H9 (cell line): ENCODE measurements at places on chromosomes 7 and 10. TPM values are rescaled to one million over a fixed set of nuclear protein-coding genes. Genes with fewer than 3 reads are reported as not detected.

GRCh38 chr7:17368856-17369524 is 70.5 kb downstream of the AHR start:
- H3K27me3 ChIP-seq = no peaks in the 10 kb centered on the region
- H3K27ac ChIP-seq = no peak overlapping the region
- H3K4me3 ChIP-seq = no peak overlapping the region
- no peaks in the 10 kb centered on the region for H3K4me1 ChIP-seq
- H3K36me3 ChIP-seq = no peaks in the 10 kb centered on the region
- DNase-seq = no peak

DNA sequence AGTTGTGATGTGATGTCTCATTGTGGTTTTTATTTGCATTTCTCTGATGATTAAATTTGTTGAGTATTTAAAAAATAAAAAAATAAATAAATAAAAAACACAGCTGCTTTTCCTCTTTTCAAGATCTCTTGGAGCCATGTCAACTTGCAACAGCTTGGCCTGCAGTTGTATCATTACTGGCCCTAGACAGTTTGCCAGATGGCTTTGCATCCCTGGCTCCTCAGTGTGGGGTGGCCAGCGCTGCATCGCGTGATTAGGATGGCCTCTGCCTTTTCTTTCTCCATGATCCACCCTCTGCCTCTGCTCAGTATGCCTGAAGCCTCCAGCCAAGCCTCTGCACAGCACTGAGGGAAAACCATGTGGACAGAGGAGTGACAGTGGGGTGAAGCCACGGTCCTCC is 96.8 kb downstream of the PPP1R3C start:
- H3K4me3 ChIP-seq = no peak overlapping the region
- H3K27me3 ChIP-seq = no peaks in the 10 kb centered on the region
- no peak for DNase-seq
- peaks cover 4% of the 10 kb centered on the region for H3K36me3 ChIP-seq
- H3K27ac ChIP-seq = no peak overlapping the region
- H3K4me1 ChIP-seq = no peaks in the 10 kb centered on the region

DNA sequence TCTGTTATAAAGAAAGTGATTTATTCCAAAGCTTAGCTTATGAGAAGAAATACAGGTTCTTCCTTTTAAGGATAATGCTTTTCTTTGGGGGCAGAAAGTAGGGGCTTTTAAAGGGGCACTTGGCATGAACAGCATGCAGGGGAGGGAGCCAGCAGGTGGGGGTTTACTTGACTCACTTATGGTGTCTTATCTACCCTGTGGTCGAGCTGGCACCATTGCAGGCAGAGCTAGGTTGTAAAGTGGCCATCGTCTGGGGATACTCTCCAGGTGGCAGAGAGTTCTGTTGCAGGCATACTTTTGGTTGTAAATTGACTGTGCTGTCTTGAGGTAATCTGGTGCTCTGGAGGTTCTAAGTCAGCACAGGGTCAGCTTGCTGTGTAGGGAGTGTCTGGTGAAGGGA is 26.3 kb upstream of the IFRD1 start:
- no peak for DNase-seq
- H3K27me3 ChIP-seq = no peaks in the 10 kb centered on the region
- no peaks in the 10 kb centered on the region for H3K36me3 ChIP-seq
- no peak overlapping the region for H3K27ac ChIP-seq
- no peak overlapping the region; the same call in 2 of the 3 replicates for H3K4me3 ChIP-seq

DNA sequence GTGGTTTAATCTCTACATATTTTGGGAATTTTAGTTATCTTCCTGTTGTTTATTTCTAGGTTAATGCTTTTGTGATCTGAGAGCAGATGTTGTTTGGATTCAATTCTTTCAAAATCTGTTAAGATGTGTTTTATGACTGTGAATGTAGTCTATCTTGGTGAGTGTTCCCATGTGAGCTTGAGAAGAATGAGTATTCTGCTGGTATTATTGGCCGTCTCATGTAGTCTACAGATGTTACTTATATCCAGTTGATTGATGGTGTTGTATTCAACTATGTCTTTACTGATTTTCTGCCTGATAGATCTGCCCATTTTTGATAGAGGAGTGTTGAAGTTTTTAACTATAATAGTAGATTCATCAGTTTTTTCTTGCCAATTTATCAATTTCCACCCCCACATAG is 141.4 kb upstream of the FOXP2 start:
- DNase-seq = no peak
- H3K4me3 ChIP-seq = no peak overlapping the region
- no peaks in the 10 kb centered on the region for H3K4me1 ChIP-seq
- no peak overlapping the region for H3K27ac ChIP-seq
- H3K36me3 ChIP-seq = no peaks in the 10 kb centered on the region
- H3K27me3 ChIP-seq = no peaks in the 10 kb centered on the region

DNA sequence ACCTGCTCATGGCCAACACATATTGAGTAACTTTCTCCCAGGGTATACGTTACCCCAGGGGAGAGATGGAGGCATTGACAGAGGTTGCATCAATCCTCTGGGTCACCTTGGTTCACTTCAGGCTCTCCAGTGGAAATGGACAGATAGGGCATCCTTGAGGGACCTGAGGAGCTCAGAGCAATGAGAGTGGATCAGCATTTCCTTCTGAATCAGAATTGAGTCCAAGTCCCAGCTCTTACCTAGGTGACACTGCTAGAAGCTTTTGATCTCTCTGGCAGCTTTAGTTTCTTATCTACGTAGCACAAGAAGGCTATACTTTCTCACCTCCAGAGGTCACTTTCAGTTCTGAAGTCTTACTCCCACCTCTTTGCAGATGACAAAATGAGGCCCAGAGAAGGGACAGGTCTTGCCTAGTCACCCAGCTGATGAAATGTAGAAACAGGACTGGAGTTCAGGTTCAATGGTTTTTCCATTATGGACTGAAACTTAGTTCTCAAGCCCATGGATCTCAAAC is 35.2 kb downstream of the PANK1 start:
- no peak for DNase-seq
- no peaks in the 10 kb centered on the region for H3K4me1 ChIP-seq
- no peaks in the 10 kb centered on the region for H3K27me3 ChIP-seq

DNA sequence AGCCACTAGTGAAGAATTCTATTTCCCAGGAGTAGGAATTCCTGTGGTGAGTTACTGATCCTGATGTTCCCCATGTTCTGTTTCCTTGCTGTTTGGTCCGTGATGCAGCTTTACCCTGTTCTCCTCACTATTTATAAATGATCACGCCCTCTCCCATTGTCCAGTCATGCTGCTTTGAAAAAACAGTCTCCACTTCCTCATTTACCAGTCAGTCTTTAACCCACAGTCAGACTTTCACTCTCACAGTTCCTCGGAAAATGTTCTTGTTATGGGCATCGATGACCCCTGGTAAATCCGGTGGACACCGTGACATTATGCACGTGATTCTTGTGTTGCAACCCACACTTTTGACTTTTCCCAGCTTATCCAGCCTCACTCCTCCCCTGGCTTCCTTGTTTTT is 14.4 kb downstream of the SCIN start:
- no peak for DNase-seq
- no peaks in the 10 kb centered on the region for H3K4me1 ChIP-seq
- H3K36me3 ChIP-seq = peaks cover 4% of the 10 kb centered on the region

DNA sequence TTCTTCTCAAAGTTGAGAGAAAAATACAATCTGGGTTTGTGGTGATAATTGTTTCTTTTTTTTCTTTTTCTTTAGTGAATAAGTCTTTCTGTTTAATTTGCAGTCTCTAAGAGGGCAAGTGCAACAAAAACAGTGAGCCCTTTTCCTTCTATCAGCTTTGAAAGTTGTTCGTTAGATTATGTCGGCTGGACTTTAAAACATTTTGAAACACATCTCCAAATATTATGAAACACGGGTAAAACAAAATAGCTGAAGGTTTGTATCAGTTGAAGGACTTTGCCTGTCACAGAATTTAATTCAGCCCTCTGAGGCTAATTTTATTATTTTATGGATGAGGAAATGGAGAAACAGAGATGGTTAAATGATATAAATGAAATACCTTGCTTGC is 85.3 kb downstream of the AGMO start:
- no peak overlapping the region for H3K27ac ChIP-seq
- no peak for DNase-seq
- H3K4me1 ChIP-seq = no peaks in the 10 kb centered on the region
- no peak overlapping the region for H3K4me3 ChIP-seq
- no peaks in the 10 kb centered on the region for H3K27me3 ChIP-seq

The NXPH1 gene
- 0.11 and 0.15 TPM in 2 replicates for total RNA-seq

The SRRM3 gene
- 10.7 and 11.0 TPM in 2 replicates for total RNA-seq

The TAS2R4 gene
- total RNA-seq = 0.55 and 0.66 TPM in 2 replicates

The ELN gene
- total RNA-seq = 0.37 and 0.55 TPM in 2 replicates

The WEE2 gene
- not detected in 2 replicates for total RNA-seq
